NAMALWA (cell line): ENCODE measurements at places on chromosomes 12 and 14.

DNA sequence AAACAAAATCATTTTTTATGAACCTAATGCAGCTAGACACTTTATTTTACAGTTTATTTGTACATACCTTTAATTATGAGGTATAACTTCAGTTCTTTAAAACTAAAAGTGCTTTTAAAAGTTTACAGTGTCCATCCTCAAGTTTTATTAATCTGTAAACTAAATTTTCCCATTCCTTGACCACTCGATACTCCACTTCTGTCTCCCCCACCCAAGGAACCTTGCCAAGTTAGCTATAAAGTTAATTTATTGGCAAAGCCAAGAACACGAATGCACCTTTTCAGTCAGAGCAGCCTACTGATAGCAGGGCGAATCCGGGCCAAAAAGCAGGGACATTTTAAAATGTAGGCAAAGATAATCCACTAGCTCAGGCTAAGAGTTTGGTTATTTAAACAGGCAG, 29.6 kb downstream of the NAA30 start:
- DNase-seq, result no peak

DNA sequence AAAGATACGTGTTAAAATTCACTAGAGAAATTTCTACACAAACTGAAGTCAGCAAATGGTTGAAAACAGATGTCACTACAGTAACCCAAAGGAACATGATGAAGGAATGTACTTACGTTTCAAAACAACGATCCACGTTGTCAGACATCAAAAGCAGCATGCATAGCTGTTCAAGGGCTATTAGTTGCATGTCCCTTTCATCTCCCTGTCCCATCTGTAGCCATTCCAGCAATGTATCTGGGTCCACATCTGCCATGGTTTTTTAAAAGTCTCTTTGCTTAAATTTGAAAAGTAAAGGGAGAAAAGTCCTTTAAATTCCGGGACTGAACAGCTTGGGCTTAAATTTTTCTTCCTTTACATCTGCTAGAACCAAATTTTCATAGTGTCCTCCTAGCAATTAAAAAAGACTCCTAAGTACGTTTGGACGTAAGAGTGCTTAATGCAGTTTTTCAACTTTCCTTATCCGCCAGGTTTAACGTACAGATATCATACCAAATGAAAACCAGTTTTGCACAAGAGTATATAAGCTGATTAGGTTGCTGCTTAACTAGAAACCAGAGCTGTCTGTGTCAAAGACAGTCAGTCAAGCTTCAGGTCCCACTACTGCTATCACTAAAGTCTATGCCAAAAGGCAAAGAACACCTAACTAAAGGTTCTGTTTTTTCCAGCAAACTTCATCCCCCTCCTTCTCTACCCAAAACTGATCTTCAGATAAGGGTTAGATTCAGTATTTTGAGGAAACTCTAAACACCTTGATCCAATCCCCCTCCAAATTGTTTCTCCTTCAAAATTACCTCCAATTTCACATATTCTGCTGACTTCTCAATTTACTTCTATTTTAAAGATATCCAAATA, 1.7 kb downstream of the HECTD1 start:
- DNase-seq, result peak; percentile 63

DNA sequence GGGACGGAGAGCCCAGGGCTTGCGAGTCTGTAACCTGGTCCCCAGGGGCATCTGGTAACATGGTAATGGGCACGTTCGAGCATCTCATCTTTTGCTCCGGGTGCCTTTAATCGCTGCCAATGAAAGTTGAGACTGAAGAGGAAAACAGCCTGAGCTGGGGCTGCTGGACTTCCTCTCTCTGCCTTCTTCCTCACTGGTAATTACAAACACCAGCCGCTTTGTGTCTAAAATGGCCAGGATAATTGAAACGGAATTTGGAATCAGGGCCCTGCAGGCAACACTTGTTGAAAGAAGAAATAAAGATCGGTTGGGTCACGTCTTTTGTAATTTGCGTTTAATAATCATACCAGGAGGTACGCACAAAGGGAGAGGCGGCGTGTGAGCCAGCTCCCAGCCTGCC, 51.5 kb upstream of the GPATCH2L start:
- no peak for DNase-seq

GRCh38 chr12:96334502-96334901, 65.7 kb downstream of the CDK17 start:
- DNase-seq, result no peak
